ENCODE measurements at places on chromosomes 2 and 18. TPM values are rescaled to one million over a fixed set of nuclear protein-coding genes. Genes with fewer than 3 reads are reported as not detected.

DNA sequence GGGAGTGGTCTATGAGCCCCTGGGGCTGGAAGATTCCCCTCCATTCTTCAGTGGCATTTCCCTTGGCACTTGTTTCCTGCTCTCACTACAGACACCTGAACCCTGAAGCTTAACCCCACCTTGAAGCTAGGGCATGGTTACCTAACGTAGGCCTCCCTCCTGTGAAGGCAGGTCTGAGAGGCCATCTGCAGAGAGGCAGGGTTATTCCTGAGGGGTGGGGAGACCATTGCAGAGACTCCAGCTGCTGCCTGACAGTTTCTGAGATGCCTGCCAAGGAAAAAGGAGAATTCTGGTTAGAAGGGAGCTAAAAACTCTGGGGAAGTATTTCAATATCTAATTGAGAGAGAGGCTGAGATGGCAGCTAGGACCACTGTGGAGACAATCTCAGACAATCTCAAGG is 119.3 kb upstream of the NDUFV2 start:
- H3K27ac ChIP-seq, result peak overlapping the region; percentile 39
- H3K4me3 ChIP-seq, result no peak overlapping the region
- no peak for DNase-seq
- H3K27me3 ChIP-seq, result peaks cover 6% of the 10 kb centered on the region

DNA sequence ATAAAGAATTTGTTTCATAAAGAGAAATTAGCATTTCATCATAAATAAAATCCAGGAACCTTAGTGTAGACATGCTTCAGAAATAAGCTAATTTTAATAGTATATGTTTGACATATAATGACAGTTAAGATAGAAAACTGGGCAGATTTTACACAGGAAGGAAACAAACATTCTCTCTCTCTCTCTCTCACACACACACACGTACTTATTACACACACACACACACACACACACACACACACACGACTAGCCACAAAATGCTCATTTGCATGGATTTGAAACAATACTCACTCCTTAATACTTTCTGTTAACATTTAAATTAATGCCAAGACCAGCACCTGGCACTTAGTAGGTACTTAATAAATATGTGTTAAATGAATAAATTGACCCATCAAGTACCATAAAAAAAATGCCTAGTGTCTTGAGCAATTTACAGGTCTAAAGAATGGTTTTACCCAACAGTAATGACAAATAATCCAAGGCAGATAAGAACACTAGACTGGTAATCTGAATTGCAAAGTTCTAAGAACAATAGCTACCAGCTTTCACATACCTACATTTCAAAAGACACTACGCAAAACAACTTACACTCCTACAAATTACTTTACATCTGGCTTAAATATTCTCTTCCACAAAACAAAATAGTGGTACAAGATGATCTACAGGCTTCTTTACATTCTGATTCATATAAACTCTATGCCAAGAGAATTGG is 2.9 kb upstream of the GALNT3 start:
- H3K4me3 ChIP-seq, result no peak overlapping the region
- peaks cover 17% of the 10 kb centered on the region for H3K4me1 ChIP-seq
- H3K27me3 ChIP-seq, result peaks cover 57% of the 10 kb centered on the region
- DNase-seq, result no peak

- H3K27ac ChIP-seq, result no peak overlapping the region
- no peaks in the 10 kb centered on the region for H3K4me1 ChIP-seq
- no peaks in the 10 kb centered on the region for H3K36me3 ChIP-seq
- H3K4me3 ChIP-seq, result no peak overlapping the region
- peaks cover 2% of the 10 kb centered on the region for H3K27me3 ChIP-seq
Measured at GRCh38 chr18:50805732-50806131, 14.1 kb downstream of the MRO start.

Gene MFF
- total RNA-seq, result 93.3 TPM

Gene SERPINB5
- total RNA-seq, result 0.13 TPM

- no peaks in the 10 kb centered on the region for H3K4me1 ChIP-seq
- DNase-seq, result no peak
- no peaks in the 10 kb centered on the region for H3K27me3 ChIP-seq
Measured at GRCh38 chr2:224436634-224437033, 34.7 kb upstream of the FAM124B start.

Gene MARS2
- total RNA-seq, result 4.6 TPM

GRCh38 chr2:198700319-198700718 is 757.4 kb downstream of the SATB2 start:
- no peak overlapping the region for H3K4me3 ChIP-seq
- no peaks in the 10 kb centered on the region for H3K36me3 ChIP-seq
- no peak for DNase-seq
- H3K4me1 ChIP-seq, result no peaks in the 10 kb centered on the region
- H3K27ac ChIP-seq, result no peak overlapping the region

Gene CYP27C1
- 4.1 TPM for total RNA-seq

GRCh38 chr2:236871500-236872001 is 214.1 kb upstream of the COPS8 start:
- no peak overlapping the region for H3K4me3 ChIP-seq
- no peak for DNase-seq
- peak overlapping the region; percentile 85 for H3K27ac ChIP-seq

DNA sequence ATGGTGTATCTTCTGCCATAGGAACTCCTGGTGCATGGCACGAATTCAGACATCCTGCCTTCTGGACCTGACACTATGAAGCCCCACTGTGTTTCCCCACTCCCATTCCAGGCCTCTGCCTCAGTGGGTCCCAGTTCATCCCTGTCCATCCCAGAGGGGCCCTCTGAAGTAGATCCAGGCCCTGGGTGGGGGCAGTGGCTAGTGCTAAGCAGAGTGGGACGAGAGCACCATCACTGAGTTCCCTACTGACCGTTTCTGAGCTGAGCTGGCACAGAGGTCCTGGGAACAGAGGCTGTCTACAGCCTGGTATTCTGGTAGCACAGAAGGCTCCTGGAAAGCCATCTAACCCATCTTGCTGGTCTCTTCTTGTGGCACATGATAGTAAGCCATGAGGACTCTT is 54.0 kb downstream of the ATOH8 start:
- peaks cover 5% of the 10 kb centered on the region for H3K4me1 ChIP-seq
- no peak overlapping the region for H3K4me3 ChIP-seq
- H3K36me3 ChIP-seq, result no peaks in the 10 kb centered on the region
- H3K27ac ChIP-seq, result no peak overlapping the region

Gene MFSD2B
- 0.84 TPM for total RNA-seq

- H3K4me3 ChIP-seq, result no peak overlapping the region
- no peaks in the 10 kb centered on the region for H3K27me3 ChIP-seq
- DNase-seq, result no peak
- no peaks in the 10 kb centered on the region for H3K36me3 ChIP-seq
Measured at GRCh38 chr18:56799756-56800155, 148.6 kb downstream of the WDR7 start.

Gene RAX
- total RNA-seq, result not detected

DNA sequence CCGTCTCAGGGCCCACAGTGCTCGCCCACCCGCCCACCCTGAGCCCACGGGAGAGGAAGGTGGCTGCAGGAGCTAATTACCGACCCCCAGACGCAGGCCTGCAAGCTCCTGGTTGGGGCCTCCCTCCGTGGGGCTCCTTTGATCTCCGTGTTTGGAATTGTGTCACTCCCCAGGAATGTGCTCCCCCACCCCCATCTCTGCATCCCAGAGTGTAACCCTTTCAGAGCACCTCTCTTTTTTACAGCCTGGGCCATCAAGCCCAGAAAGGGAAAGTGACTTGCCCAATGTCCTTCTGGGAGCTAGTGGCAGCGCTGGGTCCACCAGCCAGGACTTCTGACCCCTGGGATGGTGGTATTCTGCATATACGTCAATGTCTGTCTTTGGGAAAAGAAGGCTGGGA is 335.1 kb downstream of the CYRIA start:
- H3K36me3 ChIP-seq, result no peaks in the 10 kb centered on the region
- H3K4me1 ChIP-seq, result peaks cover 76% of the 10 kb centered on the region
- DNase-seq, result peak; percentile 77
- peak overlapping the region; percentile 13 for H3K4me3 ChIP-seq
- H3K27me3 ChIP-seq, result no peaks in the 10 kb centered on the region
- H3K27ac ChIP-seq, result peak overlapping the region; percentile 83

- no peak overlapping the region for H3K4me3 ChIP-seq
- no peak overlapping the region for H3K27ac ChIP-seq
- no peaks in the 10 kb centered on the region for H3K27me3 ChIP-seq
- H3K4me1 ChIP-seq, result no peaks in the 10 kb centered on the region
- no peak for DNase-seq
Measured at GRCh38 chr2:134250840-134251461, 2.9 kb upstream of the MGAT5 start.

DNA sequence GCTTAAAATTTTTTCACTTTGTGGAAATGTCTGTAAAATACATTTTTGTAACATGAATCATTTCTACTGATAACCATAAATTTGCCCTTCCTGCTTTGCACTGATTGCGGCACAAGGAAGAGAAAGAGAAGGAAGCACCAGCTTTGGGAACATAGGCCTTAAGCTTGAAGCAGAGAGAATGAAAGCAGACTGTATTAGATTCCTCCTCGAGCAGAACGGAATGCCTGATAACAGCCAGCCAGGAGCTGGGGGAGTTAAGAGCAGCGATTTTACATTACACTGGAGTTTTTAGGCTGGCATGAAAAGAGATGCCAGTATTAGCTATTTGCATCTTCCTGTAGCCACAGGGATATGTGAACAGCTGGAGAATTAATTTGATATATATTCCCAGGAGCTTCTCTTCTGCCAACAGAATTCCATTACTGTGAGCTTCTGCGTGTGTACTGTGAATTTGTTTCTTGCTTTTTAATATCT is 33.5 kb downstream of the CRIM1 start:
- peak overlapping the region; percentile 81 for H3K27ac ChIP-seq
- no peak for DNase-seq
- H3K27me3 ChIP-seq, result no peaks in the 10 kb centered on the region
- no peaks in the 10 kb centered on the region for H3K36me3 ChIP-seq
- H3K4me3 ChIP-seq, result no peak overlapping the region

DNA sequence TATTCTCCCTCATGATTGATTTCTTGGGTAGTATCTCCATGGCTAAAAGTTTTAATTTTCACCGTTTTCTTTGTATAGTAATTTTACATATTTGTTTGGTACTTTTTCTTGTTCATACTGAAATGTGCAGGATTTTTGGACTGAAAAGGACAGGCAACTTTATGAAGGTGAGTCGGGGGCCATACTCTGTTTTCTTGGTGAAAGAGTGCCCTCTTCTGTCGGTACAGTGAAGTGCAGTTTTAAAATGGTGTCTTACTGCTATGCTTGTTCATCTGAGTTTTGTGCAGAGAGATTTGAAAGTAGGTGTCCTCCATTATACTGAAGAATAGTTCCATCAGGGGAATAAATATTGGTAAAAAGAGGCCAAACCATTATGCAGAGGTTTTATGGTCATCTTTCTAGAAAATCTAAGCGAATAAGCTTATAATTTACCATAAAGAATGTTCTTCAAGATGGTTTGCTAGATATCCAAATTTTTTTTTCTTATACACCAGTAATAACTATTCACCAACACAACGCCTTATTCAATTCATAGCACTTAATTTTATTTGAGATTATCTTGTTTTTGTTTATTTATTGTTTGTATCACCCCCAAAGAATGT is 8.7 kb upstream of the SERPINB13 start:
- peak; percentile 52 for DNase-seq
- no peak overlapping the region for H3K27ac ChIP-seq
- peaks cover 9% of the 10 kb centered on the region for H3K27me3 ChIP-seq
- H3K36me3 ChIP-seq, result no peaks in the 10 kb centered on the region
- H3K4me1 ChIP-seq, result peaks cover 10% of the 10 kb centered on the region
- no peak overlapping the region for H3K4me3 ChIP-seq

Gene PASK
- total RNA-seq, result 26.1 TPM

- H3K27ac ChIP-seq, result no peak overlapping the region
- no peaks in the 10 kb centered on the region for H3K4me1 ChIP-seq
- no peaks in the 10 kb centered on the region for H3K36me3 ChIP-seq
- peaks cover 3% of the 10 kb centered on the region for H3K27me3 ChIP-seq
- DNase-seq, result no peak
Measured at GRCh38 chr2:100606726-100607343, 44.0 kb downstream of the PDCL3 start.

- no peak overlapping the region for H3K4me3 ChIP-seq
- DNase-seq, result no peak
- no peaks in the 10 kb centered on the region for H3K27me3 ChIP-seq
- H3K36me3 ChIP-seq, result no peaks in the 10 kb centered on the region
- H3K27ac ChIP-seq, result no peak overlapping the region
Measured at GRCh38 chr2:61707984-61708852, 145.6 kb downstream of the FAM161A start.

GRCh38 chr2:10733566-10733925 is 12.1 kb downstream of the ATP6V1C2 start:
- no peak overlapping the region for H3K27ac ChIP-seq
- H3K27me3 ChIP-seq, result peaks cover 2% of the 10 kb centered on the region
- H3K36me3 ChIP-seq, result no peaks in the 10 kb centered on the region
- no peak for DNase-seq

DNA sequence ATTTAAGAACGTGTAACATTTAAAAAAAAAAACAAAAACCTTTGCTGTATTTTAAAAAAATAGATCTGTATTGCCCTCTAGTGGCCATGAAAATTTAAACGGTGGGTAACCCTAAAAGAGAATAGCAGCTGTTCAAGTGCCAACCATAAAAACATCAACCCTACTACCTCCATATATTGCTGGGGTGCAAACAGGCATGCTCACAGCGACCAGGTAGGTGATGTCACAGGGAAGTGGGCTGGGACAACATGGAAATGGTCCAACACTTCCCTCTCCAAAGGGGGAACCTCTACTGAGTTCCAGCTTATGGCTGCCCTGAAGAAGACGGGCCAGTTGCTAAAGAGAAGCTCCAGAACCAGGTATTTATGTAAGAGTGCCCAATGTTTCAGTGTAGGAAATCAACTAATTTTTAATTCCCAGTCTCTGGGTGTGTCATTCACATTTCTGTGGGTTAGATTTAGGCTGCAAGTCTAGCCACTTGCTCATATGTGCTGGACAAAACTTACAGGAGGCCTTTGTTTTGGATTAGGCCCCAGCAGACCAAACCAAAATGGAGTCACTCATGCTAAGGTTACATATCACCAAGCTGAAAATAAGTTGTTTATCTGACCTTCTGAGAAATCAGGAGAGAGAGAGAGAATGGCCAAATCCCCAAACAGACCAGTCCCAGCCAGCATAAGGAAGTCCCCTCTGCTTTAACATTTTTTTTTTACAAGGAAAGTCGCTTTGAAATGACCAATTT is 54.5 kb downstream of the SKA1 start:
- no peaks in the 10 kb centered on the region for H3K27me3 ChIP-seq
- peaks cover 7% of the 10 kb centered on the region for H3K36me3 ChIP-seq
- no peak for DNase-seq
- H3K27ac ChIP-seq, result no peak overlapping the region

DNA sequence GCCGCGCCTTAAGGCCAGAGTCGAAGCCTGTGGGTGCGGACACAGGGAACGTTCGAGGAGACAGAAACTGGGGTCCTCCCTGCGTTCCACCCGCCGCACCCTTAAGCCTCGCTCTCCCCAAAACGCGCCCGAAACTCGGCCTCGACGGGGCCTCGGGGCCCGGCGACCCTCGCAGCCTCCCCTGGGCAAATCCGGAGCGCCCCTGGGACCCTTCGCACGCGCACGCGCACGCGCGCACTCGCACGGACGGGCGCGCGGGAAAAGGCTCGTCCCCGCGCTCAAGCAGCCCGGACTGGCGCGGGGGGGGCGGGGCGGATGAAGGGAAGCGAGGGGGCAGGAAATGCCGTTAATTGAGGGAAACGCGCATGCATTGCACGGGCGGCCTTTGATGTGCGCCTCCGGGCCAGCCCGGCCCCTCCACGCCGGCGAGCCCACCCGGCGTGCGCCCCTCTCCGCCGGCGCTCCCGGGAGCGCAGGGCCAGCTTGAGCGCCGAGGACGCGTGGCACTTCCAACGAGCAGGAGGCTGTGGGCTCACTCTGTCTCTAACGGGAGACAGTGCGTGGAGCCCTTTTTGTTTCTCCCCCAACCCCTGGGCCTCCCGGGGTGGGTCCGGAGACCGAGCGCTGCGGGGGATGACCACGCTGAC is 5.4 kb upstream of the SALL3 start:
- no peak overlapping the region for H3K4me3 ChIP-seq
- H3K27ac ChIP-seq, result no peak overlapping the region
- H3K36me3 ChIP-seq, result no peaks in the 10 kb centered on the region
- peaks cover 87% of the 10 kb centered on the region for H3K27me3 ChIP-seq
- DNase-seq, result no peak
- peaks cover 10% of the 10 kb centered on the region for H3K4me1 ChIP-seq

All from mesothelial cell of epicardium (in vitro differentiated cells).